ENCODE measurements at places on chromosomes 1 and 21. TPM values are rescaled to one million over a fixed set of nuclear protein-coding genes. Genes with fewer than 3 reads are reported as not detected.

GRCh38 chr1:38615680-38616079 is 243.9 kb downstream of the RRAGC start:
- no peak overlapping the region for H3K4me3 ChIP-seq
- no peak for DNase-seq
- no peaks in the 10 kb centered on the region for H3K36me3 ChIP-seq
- no peaks in the 10 kb centered on the region for H3K4me1 ChIP-seq

GRCh38 chr1:89114662-89115061 is 11.3 kb downstream of the GBP2 start:
- no peak for DNase-seq
- H3K27me3 ChIP-seq = no peaks in the 10 kb centered on the region
- H3K27ac ChIP-seq = no peak overlapping the region
- H3K4me1 ChIP-seq = no peaks in the 10 kb centered on the region

- no peaks in the 10 kb centered on the region for H3K4me1 ChIP-seq
- H3K36me3 ChIP-seq = no peaks in the 10 kb centered on the region
- H3K27me3 ChIP-seq = no peaks in the 10 kb centered on the region
Measured at GRCh38 chr1:43789604-43790550, 82.5 kb downstream of the ST3GAL3 start.

DNA sequence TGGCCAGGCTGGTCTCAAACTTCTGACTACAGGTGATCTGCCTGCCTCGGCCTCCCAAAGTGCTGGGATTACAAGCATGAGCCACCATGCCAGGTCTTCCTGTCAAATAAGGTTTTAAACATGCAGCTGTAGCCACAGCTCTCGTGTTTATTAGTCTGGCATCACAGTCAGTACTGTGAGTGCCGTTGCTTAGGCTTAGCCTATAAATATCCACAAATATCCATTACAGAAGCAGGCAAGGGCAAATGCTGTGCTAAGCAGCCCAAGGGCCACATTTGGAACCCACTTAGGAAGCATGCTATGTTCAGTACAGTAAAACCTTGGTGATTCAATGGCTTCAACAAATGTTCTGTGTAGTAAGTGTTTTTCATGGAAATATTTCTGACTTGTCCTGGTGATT is 75.9 kb downstream of the KIF1B start:
- no peak overlapping the region for H3K27ac ChIP-seq
- no peak for DNase-seq
- H3K36me3 ChIP-seq = peaks cover 4% of the 10 kb centered on the region
- no peaks in the 10 kb centered on the region for H3K4me1 ChIP-seq

- no peak overlapping the region for H3K27ac ChIP-seq
- no peak for DNase-seq
- no peak overlapping the region for H3K4me3 ChIP-seq
- H3K36me3 ChIP-seq = no peaks in the 10 kb centered on the region
- no peaks in the 10 kb centered on the region for H3K27me3 ChIP-seq
- no peaks in the 10 kb centered on the region for H3K4me1 ChIP-seq
Measured at GRCh38 chr1:64162151-64162550, 41.3 kb upstream of the UBE2U start.

DNA sequence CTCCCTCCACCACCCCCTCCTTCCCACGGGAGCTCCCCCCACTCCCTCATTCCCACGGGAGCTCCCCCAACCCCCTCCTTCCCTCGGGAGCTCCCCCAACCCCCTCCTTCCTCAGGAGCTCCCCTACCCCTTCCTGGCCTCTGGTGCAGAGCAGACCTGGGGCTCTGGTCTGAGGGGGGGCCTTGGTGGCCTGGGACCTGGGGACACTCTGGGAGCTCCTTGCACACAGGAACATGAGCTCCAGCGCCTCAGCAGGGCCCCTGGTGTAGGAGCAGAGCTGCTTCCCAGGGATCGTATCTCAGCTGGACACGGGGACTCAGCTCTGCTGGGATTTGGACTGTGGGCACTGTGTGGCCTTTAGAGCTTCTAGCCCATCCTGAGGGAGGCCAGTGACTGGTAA is 19.7 kb upstream of the PRSS38 start:
- no peaks in the 10 kb centered on the region for H3K36me3 ChIP-seq
- no peak overlapping the region for H3K4me3 ChIP-seq
- H3K4me1 ChIP-seq = no peaks in the 10 kb centered on the region
- no peaks in the 10 kb centered on the region for H3K27me3 ChIP-seq

DNA sequence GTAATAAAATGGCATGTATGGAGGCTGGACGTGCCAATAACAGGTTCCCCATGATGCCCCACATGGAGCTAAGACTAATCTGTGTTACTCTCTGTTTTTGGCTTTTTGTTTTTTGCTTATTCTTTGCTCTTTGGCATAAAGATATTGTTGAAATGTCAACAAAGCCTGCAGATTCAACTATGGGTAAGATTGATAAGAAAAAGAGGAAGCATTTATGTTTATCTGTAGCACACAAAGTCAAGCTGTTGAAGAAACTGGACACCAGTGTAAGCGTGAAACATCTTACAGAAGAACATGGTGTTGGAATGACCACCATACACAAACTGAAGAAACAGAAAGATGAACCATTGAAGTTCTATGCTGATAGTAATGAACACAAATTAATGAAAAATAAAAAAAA is 402.7 kb downstream of the LTN1 start:
- DNase-seq = no peak
- no peak overlapping the region for H3K27ac ChIP-seq
- no peak overlapping the region for H3K4me3 ChIP-seq
- no peaks in the 10 kb centered on the region for H3K4me1 ChIP-seq

DNA sequence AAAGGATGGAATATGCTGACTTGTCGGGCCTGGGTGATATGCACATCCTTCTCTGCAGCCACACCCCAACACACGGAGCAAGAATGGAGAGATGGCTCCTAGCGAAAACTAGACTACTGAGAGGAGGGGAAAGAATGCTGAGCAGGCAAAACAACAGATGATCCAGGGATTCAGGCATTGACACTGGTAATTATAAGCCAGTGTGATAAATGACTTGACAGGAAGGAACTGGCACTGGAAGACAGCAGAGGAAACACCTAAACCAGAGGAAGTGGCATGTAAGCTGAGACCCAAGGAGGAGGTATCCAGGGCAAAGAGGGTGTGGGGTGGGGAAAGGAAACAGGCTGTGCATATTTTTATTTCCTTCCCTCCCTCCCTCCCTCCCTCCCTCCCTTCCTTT is 31.7 kb upstream of the KHDRBS1 start:
- no peaks in the 10 kb centered on the region for H3K4me1 ChIP-seq
- no peak overlapping the region for H3K27ac ChIP-seq
- DNase-seq = no peak
- H3K4me3 ChIP-seq = no peak overlapping the region
- H3K27me3 ChIP-seq = no peaks in the 10 kb centered on the region

GRCh38 chr21:45803618-45804340 is 160.3 kb downstream of the PCBP3 start:
- no peak overlapping the region for H3K27ac ChIP-seq
- no peaks in the 10 kb centered on the region for H3K4me1 ChIP-seq
- no peak for DNase-seq
- H3K36me3 ChIP-seq = no peaks in the 10 kb centered on the region

SH2D5 gene
- total RNA-seq = 1.8 TPM

S100A9 gene
- 80.7 TPM for total RNA-seq

LAD1 gene
- 12.2 TPM for total RNA-seq

KCND3 gene
- 13.6 TPM for total RNA-seq

DNMT3L gene
- total RNA-seq = 2.3 TPM

TRIM67 gene
- total RNA-seq = not detected

KLF17 gene
- total RNA-seq = not detected

MYBPHL gene
- not detected for total RNA-seq
